ENCODE measurements at places on chromosomes 12 and 14.

GRCh38 chr12:44717612-44718011 lies 158.5 kb downstream of the NELL2 start:
- no peak for DNase-seq

GRCh38 chr12:754851-755562 lies 2.6 kb downstream of the WNK1 start:
- peak; percentile 51 for DNase-seq

DNA sequence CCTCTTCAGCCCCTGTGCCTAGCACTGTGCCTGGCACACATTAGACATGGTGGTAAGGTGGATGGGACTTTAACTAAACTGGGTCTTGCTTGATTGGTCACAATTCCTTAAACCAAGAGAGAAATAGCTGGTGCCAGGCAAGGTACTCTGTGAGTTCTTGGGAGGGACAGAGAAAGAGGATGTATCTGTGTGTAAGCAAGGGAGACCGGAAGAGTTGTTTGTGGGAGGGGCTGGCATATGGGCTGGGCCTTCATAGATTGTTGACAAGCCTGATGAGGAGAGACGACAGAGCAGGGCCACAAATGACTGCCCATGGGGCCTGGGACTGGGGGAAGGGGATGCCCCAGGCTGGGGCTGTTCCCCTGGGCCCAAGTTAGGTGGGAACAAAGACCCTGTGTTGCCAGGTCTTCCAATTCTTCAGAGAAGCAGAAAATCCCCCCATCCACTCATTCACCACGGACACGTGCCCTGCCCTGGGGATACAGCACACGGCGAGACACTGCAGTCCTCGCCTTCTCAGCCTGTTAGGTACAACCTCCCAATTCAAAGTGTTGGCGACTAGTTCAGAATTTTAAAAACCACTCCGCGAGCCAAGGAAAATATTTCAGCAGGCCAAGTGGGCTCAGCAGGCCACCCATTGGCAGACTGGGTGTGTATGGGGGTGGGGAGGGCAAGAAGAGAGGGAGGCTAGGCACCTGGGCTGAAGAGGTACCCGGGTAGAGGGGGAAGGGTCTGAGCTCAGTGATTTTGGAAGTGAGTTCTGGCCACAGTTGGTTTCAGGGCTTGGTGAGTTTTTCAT lies 11.4 kb upstream of the CYP46A1 start:
- DNase-seq: peak; percentile 43

DNA sequence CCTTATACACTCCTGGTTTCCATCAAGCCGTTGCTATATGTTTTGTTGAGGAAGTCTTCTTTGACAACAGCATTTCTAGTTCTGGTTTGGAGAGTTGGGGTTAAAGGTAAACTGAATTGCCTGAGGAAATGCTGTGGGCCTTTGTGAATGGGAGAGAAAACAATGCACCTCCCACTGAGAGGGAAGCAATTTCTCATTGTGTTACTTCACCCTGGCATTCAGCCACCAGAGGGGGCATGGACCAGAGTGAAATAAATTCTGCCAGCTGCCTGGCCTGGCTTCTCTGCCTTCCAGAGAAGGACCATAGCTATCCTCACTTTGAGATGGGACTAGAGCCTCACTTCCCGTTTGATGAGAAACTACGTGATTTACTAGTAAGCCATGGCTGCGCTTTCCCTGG lies 475.3 kb downstream of the EGLN3 start:
- DNase-seq: peak; percentile 16

DNA sequence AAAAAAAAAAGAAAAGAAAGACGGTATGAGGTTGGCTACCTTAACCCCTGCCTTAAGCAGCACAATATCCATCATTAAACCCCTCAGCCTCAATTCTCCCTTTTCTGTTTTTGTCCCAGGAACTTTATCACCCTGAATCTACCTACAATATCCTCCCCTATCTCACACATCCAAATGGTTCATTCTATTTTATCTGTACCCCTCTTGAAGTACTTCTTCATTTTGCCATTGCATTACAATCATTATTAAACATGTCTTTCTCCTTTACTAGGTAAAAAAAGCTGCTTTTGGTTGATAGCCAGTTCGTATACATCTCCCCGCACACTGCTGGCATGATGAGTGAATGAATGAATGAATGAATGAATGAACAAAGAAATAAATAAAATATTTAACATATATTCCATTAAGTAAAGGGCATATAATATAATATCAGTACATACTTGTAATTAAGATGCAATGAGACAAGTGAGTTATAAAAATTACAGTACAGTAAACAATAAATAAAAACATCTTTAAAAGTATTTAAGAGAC lies 364 bp upstream of the GPR65 start:
- no peak for DNase-seq

DNA sequence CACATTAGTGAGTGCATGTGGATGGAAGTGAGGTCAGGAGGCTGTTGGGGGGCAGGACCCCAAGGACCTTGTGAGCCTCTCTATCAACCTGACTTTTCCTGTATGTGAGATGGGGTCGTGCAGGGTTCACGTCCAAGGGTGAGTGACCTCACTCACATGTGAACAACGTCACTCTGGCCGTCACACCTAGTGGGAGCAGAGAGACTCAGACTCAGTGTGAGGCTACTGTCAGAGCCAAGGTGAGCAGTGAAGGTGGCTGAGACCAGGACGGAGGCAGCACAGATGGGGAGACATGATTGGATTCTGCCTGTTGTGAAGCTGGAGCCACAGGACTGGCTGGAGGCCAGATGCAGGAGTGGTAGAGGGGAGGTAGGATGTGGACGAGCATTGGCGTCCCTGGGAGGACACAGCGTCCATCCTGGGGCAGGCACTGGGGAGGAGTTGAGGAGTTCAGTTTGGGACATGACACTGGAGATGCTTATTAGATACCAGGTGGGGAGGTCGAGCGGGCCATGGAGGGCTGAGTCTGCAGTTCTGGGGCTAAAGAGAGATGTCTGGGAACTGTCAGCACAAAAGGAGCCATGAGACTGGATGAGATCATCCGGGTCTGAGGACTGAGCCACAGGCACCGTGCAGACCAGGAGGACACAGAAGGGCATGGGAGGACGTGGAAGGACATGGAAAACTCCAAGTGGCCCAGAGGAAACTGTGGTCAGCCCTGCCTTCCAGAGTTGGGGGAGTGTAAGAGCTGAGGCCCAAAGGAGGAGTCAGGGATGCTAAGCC lies 92.8 kb downstream of the LGMN start:
- DNase-seq: no peak
